ENCODE measurements at places on chromosomes 7 and 10.

DNA sequence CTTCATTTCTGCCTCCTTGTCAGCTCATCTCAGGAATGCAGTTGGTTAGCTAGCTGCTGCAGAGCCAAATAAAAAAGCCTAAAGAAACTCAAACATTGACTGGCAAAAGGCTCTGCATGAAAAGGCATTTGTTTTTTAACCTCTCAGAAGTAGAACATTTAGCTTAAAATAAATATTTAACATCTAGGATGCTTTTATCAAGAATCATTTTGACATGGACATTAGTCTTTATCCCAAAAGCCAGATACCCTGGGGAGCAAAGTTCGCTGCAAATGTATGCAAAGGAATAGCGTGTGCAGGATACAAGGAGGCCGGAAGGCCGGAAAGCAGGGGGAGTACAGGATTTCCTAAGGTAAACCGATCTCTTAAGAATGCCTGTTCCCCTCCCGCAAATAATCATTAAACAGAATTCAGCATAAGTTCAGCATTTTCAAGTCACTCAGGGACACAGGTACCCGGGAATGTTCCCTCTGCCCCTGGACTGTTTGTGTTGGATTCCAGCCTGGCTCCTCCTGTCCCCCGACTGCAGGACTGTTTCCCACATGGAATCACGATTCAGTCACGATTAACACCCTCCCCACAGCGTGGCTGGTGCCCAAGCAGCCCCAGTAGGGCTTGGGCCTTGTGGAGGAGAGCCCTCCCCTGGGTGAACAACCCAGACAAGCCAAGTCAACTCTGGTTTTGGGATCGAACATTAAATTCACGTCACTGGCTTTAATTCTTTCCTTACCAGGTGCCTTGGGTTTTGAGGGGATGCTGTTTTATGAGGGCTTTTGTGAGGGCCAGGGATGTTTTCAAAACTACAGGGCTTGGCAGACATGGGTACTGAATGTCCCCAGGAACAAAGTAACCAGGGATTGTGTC, 97.8 kb downstream of the HIPK2 start:
- no peak for DNase-seq

DNA sequence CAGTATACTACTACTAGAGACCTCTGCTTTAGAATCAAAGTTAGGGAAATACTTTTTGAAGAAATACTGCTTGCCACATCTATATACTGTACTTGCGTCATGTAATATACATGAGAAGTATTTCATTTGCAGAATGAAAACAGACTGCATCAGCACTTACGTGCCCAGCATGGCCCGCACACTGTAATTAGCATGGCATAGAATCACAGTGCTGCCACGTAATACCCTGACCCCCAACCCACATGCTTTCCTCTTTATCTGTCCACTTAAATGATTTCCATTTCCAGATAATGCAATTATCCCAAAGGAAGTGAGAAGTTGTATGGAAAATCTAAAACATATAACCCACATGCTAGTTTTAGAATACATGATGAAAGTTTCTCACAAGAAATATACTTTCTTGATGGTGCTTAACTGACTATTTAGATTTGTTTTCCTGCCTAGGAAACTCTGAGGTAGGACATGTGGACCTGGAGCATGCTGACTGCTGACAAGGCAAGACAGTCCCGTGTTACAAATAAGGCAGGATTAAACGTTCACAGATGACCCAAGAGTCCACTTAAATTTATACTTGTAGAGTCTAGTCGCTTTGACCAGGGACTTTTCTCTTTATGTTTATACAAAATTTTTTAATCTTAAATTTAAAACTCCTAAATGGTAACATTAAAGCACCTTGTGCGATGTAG, 12.6 kb downstream of the USP6NL start:
- DNase-seq, result no peak

DNA sequence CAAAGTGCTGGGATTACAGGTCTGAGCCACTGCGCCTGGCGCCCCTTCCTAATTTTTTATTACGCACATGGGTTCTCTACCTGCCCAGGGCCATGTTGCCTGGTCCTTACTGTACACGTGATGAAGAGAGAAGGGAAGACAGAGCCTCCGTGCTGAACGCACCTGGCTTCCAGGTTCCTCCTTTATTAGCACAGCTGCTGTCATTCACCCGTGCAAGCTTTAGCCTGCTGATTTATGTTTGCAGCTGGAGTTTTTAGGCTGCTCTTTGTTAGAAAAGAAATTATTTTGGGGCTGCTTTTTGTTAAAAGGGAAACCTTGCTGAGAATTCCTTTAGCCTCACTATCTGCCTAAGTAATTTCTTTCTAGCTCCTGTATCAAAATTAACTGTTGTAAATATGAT, 417.0 kb downstream of the CALN1 start:
- DNase-seq, result no peak

GRCh38 chr7:86932038-86932512, 127.4 kb downstream of the ELAPOR2 start:
- DNase-seq, result no peak

DNA sequence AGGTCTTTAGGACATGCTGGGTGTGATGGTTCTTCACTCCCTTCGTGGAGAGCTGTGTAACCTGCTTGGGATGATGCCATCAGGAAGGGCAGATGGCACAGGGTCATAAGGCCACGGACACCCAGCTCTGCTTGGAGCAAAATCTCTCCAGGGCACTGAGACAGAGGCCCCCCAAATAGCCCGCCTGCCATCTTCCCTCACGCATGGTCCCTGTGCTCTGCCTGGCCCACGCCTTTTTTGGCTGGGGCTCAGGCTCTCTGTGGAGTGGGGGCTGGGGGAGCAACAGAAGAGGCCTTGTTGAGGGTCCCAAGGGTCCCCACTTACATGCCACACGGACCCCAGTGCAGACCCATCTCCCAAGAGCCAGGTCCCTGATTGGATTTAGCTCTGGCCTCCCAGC, 93.3 kb upstream of the RET start:
- no peak for DNase-seq

All from activated CD4-positive, alpha-beta T cell treated with anti-CD3 and anti-CD28 coated beads for 1 hour (primary cell).